ENCODE measurements at places on chromosomes 5 and 9. TPM values are rescaled to one million over a fixed set of nuclear protein-coding genes. Genes with fewer than 3 reads are reported as not detected.

The FNBP1 gene
- 147 TPM for total RNA-seq

- no peaks in the 10 kb centered on the region for H3K4me1 ChIP-seq
- DNase-seq = no peak
- no peaks in the 10 kb centered on the region for H3K27me3 ChIP-seq
- no peak overlapping the region for H3K4me3 ChIP-seq
Measured at GRCh38 chr5:147084702-147085101, 150.1 kb upstream of the STK32A start.

The GADD45G gene
- total RNA-seq = 2.0 TPM

The PARP8 gene
- 87.9 TPM for total RNA-seq

- H3K27ac ChIP-seq = no peak overlapping the region
- H3K36me3 ChIP-seq = peaks cover 69% of the 10 kb centered on the region
- H3K27me3 ChIP-seq = peaks cover 5% of the 10 kb centered on the region
Measured at GRCh38 chr9:78304357-78304756, 7.4 kb downstream of the PSAT1 start.

The BHMT2 gene
- total RNA-seq = 1.3 TPM

The C5orf46 gene
- total RNA-seq = not detected

The N4BP3 gene
- 4.1 TPM for total RNA-seq

GRCh38 chr9:2286825-2287455 is 271.8 kb downstream of the SMARCA2 start:
- DNase-seq = no peak
- H3K27ac ChIP-seq = no peak overlapping the region
- no peak overlapping the region for H3K4me3 ChIP-seq
- H3K27me3 ChIP-seq = no peaks in the 10 kb centered on the region
- no peaks in the 10 kb centered on the region for H3K36me3 ChIP-seq

DNA sequence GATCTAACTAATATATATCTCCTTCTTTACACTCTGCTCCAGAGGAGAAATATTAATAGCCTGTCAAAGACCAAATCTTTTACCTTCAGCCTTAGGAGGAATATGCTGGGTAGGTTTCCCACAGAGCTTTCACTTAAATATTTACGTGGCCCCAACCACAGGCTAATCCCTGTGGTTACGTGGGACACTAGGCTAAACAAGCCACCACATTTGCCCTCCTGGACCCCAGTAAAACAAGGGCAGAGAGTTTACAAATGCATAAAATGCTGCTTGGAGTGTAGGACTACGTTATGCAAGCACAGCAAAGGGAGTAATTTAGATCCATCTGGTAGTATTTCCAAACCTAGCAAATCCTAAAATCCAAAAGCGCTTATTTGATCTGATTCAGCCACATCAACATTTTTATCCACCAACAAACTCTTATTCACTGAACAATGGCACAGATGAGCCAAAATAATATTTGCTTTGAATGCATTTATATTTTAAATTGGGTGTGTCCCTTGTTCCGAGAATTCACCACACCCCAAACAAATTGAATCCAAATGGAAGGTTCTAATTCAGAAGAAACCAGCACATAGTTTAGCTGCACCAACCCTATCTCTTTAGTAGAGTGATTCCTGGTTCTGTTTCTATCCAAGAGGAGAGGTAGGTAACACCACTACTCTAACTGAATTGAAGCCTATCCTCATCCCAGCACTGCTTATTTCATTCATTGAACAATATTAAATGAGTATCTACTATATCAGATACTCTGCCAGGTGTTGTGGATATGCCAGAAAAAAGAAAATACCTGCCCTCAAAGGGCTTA is 179.0 kb downstream of the TSSK1B start:
- no peak overlapping the region for H3K27ac ChIP-seq
- H3K4me3 ChIP-seq = no peak overlapping the region
- H3K27me3 ChIP-seq = no peaks in the 10 kb centered on the region
- no peaks in the 10 kb centered on the region for H3K36me3 ChIP-seq
- no peaks in the 10 kb centered on the region for H3K4me1 ChIP-seq

DNA sequence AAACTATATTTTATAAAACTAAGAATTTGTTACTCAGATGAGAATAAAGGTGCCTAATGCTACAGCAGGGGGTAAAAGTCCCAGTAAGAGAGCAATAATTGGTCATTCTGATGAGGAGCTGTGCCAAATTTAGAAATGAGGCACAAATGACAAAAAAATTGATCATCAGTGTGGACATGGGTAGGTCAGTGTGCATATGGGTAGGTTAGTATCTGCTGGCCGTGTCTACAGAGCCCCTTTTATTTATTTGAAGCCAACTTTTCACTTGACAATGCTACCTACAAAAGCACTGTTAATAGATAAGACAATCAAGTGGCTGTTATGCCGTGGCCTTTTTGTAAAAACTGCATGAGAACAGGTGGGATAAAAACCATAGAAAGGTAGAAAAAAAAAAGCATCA is 454.6 kb downstream of the RAB3C start:
- peaks cover 90% of the 10 kb centered on the region for H3K4me1 ChIP-seq
- no peaks in the 10 kb centered on the region for H3K36me3 ChIP-seq
- H3K4me3 ChIP-seq = peak overlapping the region; percentile 67
- no peaks in the 10 kb centered on the region for H3K27me3 ChIP-seq

DNA sequence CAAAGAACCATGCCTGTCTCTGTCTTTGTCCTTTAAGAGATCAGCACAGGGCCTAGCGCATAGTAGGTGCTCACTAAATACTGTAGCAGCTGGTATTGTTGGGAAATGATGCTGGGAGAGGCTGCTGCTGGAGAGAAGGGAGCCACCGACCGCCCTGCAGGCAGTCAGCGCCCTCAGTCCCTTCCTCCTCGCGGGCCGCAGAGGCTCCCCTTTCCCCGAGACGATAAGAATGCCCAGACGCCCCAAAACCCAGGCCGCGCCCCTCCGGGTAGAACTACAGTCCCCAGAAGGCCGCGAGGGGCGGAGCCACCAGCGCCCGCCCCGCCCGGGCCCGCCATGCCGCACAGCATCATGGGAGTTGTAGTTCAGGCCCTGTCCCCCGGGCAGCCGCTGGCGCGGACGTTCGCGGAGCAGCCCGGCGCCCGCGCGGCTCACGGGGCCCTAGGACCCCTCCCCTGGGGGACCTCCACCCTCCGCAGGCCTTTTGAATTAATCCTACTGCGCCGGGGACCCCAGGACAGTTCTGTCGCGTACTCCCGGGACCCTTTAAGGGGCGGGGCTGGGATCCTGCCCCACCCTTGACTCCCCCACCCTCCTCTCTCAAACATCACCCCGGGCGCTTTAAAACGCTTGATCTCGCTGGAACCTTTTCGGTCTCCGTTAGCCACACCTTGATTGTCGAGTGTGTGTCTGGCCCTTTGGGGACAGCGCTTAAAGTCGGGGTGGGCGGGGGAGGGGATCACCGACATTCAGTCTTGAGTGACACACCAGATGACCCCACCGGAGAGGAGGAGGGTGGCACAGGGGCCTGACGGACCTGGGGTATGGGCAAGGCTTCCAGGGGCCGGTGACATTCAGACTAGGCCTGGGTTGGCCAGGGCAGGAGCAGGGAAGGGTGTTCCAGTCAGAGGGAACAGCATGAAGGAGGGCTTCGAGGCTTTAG is 24.8 kb upstream of the IER5L start:
- H3K4me1 ChIP-seq = no peaks in the 10 kb centered on the region
- no peaks in the 10 kb centered on the region for H3K27me3 ChIP-seq
- H3K36me3 ChIP-seq = no peaks in the 10 kb centered on the region
- H3K4me3 ChIP-seq = peak overlapping the region; percentile 45
- H3K27ac ChIP-seq = peak overlapping the region; percentile 89

- DNase-seq = no peak
- H3K4me1 ChIP-seq = peaks cover 4% of the 10 kb centered on the region
- H3K27ac ChIP-seq = no peak overlapping the region
- H3K36me3 ChIP-seq = no peaks in the 10 kb centered on the region
- H3K4me3 ChIP-seq = no peak overlapping the region
Measured at GRCh38 chr5:133824661-133825254, 143.7 kb downstream of the C5orf15 start.

- H3K4me3 ChIP-seq = no peak overlapping the region
- peak; percentile 74 for DNase-seq
- H3K36me3 ChIP-seq = no peaks in the 10 kb centered on the region
- no peak overlapping the region for H3K27ac ChIP-seq
- peaks cover 24% of the 10 kb centered on the region for H3K4me1 ChIP-seq
Measured at GRCh38 chr9:126704157-126704891, 90.6 kb downstream of the LMX1B start.
